ENCODE measurements at places on chromosomes 13 and 19. TPM values are rescaled to one million over a fixed set of nuclear protein-coding genes. Genes with fewer than 3 reads are reported as not detected.

Gene IRGC
- total RNA-seq: not detected

Gene PLPP2
- 109 TPM for total RNA-seq

Gene PCSK4
- total RNA-seq: 0.92 TPM

Gene OXGR1
- total RNA-seq: not detected

Gene FRY
- 0.14 TPM for total RNA-seq

Gene MCEMP1
- total RNA-seq: not detected

Gene MIR17HG
- total RNA-seq: 2.3 TPM

Gene PABPC3
- total RNA-seq: 0.14 TPM

Gene ADM5
- total RNA-seq: 5.8 TPM

Gene SPRYD7
- 8.8 TPM for total RNA-seq

Measured in A549 treated with RU486 at 1 μM for 4 hours (cell line).